SK-N-MC (cell line): ENCODE measurements at places on chromosomes 11 and 22.

DNA sequence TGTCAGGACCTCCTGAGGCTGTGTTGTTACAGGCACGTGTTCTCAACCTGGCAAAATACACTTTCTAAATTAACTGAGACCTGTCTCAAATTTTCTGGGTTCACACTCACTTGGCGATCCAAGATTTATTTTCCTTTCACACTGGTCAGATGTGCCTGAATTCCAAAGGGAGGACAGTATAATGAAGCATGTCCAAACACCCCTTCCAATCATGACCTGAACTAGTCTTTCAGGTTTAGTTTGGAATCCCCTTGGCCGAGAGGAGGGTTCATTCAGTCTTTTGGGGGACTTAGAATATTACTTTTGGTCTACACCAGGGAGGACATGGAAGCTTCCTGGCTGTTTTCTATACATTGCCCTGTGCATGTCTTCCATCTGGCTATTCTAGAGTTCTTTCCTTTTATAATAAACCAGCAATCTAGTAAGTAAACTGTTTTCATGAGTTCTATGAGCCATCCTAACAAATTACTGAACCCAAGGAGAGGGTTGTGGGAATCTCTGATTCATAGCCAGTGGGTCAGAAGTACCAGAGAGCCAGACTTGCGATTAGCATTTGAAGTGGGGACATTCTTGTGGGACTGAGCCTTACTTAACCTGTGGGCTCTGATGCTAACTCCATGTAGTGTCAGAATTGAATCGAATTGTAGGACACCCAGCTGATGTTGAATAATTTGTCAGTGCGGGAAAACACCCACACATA lies 14.8 kb upstream of the TMEM216 start:
- no peak for DNase-seq

DNA sequence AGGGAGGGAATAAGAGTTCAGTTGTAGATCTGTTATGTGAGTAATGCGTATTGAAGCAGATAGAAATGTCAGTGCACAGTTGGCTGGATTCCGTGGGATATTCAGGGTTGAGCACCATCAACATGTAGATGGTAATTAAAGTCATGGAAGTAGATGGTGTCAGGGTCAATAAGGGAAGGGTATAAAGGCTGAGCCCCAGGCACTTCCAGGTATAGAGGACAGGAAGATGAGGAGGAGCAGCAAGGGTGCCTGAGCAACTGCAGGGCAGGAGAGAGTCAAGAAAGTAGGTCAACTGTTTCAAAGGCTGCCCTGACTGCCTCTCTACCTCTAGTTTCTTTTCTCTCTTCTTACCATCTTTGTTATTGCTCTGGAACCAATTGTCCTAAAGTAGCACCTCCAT lies 85.9 kb downstream of the MICAL2 start:
- DNase-seq: no peak

- no peak for DNase-seq
Measured at GRCh38 chr11:134544095-134544815, 132.2 kb upstream of the B3GAT1 start.

- DNase-seq: no peak
Measured at GRCh38 chr11:10526974-10527918, 13.7 kb downstream of the RNF141 start.

- DNase-seq: no peak
Measured at GRCh38 chr11:74444173-74444826, 23.0 kb downstream of the KCNE3 start.

GRCh38 chr22:21803811-21804249 lies 63.6 kb downstream of the MAPK1 start:
- DNase-seq: no peak
